Type B pancreatic cell (in vitro differentiated cells): ENCODE measurements at places on chromosomes 1 and 21.

DNA sequence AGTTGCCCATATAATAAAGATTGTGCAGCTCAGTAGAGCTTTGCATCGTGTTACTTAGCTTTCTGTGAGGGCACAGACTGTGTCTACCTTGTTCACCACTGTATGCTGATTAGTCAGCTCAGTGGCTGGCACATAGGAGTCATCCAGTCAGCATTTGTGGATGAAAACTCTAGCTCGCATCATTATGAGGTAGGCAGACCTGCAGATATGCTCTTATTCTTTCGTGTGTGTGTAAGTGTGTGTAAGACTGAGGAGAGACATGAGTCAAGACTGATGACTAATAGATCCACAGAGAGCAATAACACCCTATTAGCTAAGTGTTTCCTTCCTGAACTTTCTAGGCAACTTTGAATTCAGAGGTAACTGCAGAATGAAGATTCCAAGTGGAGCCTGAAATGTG lies 17.1 kb downstream of the TTF2 start:
- H3K27ac ChIP-seq = no peak overlapping the region
- no peaks in the 10 kb centered on the region for H3K27me3 ChIP-seq
- no peaks in the 10 kb centered on the region for H3K4me1 ChIP-seq
- H3K4me3 ChIP-seq = no peak overlapping the region
- no peak for DNase-seq

- H3K36me3 ChIP-seq = peaks cover 10% of the 10 kb centered on the region
- peak overlapping the region; percentile 95 for H3K27ac ChIP-seq
- H3K27me3 ChIP-seq = no peaks in the 10 kb centered on the region
- H3K4me3 ChIP-seq = peak overlapping the region; percentile 89
- H3K4me1 ChIP-seq = peaks cover 4% of the 10 kb centered on the region
Measured at GRCh38 chr1:27724961-27725373, 794 bp upstream of the FAM76A start.

GRCh38 chr1:108692724-108693655 lies 880 bp downstream of the PRPF38B start:
- peak overlapping the region; percentile 100 for H3K4me3 ChIP-seq
- H3K27me3 ChIP-seq = peaks cover 5% of the 10 kb centered on the region
- H3K4me1 ChIP-seq = peaks cover 21% of the 10 kb centered on the region
- DNase-seq = no peak
- peak overlapping the region; percentile 96 for H3K27ac ChIP-seq

- H3K4me1 ChIP-seq = peaks cover 6% of the 10 kb centered on the region
- peak; percentile 27 for DNase-seq
- H3K27me3 ChIP-seq = peaks cover 12% of the 10 kb centered on the region
Measured at GRCh38 chr1:47188791-47189785, 748 bp downstream of the PDZK1IP1 start.

DNA sequence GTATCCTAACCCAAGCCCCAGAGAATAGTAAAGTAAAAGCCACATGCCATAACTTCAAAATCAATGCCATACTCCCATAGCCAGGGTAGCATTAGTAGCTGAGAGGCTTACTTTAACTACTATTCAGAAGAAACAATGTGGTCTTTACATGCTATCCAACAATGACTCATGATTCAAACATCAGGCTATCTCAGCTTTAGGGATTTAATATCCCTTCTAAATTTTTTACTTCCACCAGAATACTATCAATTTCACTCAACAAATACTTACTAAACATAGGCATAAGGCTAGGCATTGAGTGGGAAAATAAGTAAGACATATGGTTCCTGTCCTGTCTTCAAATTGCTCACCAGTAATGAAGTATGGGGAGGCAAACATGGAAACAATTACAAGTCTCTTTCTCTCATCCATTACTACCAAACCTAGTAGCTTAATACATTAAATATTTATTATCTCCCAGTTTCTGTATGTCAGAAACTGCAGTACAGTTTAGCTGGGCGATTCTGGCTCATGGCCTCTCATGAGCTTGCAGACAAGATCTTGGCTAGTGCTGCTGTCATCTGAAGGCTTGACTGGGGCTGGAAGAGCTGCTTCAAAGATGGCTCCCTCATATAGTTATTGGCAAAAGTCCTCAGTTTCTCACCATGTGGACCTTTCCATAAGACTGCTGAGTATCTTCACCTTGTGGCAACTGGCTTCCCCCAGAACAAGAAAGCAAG lies 30.7 kb downstream of the EVI5 start:
- H3K4me1 ChIP-seq = peaks cover 7% of the 10 kb centered on the region
- H3K27ac ChIP-seq = no peak overlapping the region
- peaks cover 7% of the 10 kb centered on the region for H3K36me3 ChIP-seq
- H3K27me3 ChIP-seq = no peaks in the 10 kb centered on the region
- no peak overlapping the region for H3K4me3 ChIP-seq
- no peak for DNase-seq

- no peak for DNase-seq
- no peak overlapping the region for H3K4me3 ChIP-seq
- no peaks in the 10 kb centered on the region for H3K36me3 ChIP-seq
- no peaks in the 10 kb centered on the region for H3K27me3 ChIP-seq
- no peaks in the 10 kb centered on the region for H3K4me1 ChIP-seq
Measured at GRCh38 chr1:199811163-199811562, 216.3 kb upstream of the NR5A2 start.

GRCh38 chr1:165629151-165629550 lies 1.9 kb upstream of the MGST3 start:
- no peak for DNase-seq
- H3K27ac ChIP-seq = no peak overlapping the region
- peak overlapping the region; percentile 46 for H3K4me3 ChIP-seq
- H3K4me1 ChIP-seq = peaks cover 12% of the 10 kb centered on the region
- H3K36me3 ChIP-seq = no peaks in the 10 kb centered on the region

GRCh38 chr1:30734106-30734505 lies 10.7 kb upstream of the MATN1 start:
- H3K27ac ChIP-seq = no peak overlapping the region
- peaks cover 3% of the 10 kb centered on the region for H3K27me3 ChIP-seq
- H3K4me3 ChIP-seq = no peak overlapping the region
- H3K36me3 ChIP-seq = no peaks in the 10 kb centered on the region
- no peaks in the 10 kb centered on the region for H3K4me1 ChIP-seq
- no peak for DNase-seq

DNA sequence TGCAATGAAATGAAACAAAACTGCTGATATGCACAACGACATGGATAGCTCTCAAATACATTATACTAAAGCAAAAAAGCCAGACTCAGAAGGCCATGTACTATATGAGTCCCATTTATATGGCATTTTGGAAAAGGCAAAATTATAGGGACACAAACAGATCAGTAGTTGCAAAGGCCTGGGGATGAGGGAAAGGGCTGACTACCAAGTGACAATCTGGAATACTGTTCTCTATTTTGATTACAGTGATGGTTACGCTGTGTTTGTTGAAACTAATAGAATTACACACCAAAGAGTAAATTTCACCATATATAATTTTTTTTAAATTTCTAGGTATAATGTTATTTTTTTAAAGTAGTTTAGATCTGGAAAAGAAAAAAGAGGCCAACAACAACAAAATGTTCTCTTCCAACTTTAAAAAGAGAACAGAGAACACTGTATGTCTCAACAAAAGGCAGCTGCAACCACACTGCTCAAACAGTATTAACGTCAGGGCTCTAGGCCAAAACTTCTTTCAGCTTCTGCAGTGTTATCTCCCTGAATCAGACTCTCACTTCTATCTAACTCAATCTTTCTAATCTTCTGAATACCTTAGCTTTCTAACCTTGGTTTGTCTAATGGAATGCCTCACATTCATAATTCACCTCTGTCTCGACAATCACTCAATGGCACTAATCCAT lies 75.8 kb downstream of the FOXJ3 start:
- H3K36me3 ChIP-seq = peaks cover 25% of the 10 kb centered on the region
- peak overlapping the region; percentile 10 for H3K4me3 ChIP-seq
- H3K4me1 ChIP-seq = peaks cover 10% of the 10 kb centered on the region
- H3K27ac ChIP-seq = peak overlapping the region; percentile 48

- no peak overlapping the region for H3K27ac ChIP-seq
- H3K4me3 ChIP-seq = no peak overlapping the region
- no peak for DNase-seq
- H3K4me1 ChIP-seq = no peaks in the 10 kb centered on the region
- no peaks in the 10 kb centered on the region for H3K27me3 ChIP-seq
Measured at GRCh38 chr1:39462074-39462473, 29.4 kb upstream of the BMP8A start.

DNA sequence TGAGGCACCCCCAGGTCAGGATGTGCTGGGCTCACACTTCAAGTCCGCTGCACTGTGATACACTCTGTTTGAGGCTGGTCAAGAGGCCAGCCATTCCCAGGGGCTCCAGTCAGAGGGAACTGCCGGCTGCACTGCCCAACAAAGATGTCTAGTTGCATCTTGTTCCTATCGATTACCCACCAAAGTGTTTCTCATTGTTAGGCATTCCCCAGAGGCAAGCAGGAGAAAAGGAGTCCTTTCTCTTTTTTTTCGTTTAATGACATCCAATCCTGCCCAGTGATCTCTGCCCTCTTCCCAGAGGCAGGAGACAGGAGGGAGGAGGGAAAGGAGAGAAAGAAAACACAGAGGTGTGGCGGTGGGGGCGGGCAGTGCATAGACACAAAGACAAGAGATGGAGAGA lies 150.4 kb downstream of the OMA1 start:
- H3K36me3 ChIP-seq = no peaks in the 10 kb centered on the region
- peaks cover 7% of the 10 kb centered on the region for H3K27me3 ChIP-seq
- no peak for DNase-seq

GRCh38 chr1:101453844-101454243 lies 217.0 kb downstream of the S1PR1 start:
- no peaks in the 10 kb centered on the region for H3K4me1 ChIP-seq
- H3K27ac ChIP-seq = no peak overlapping the region
- no peaks in the 10 kb centered on the region for H3K36me3 ChIP-seq
- H3K27me3 ChIP-seq = peaks cover 4% of the 10 kb centered on the region
- H3K4me3 ChIP-seq = no peak overlapping the region
- DNase-seq = no peak

DNA sequence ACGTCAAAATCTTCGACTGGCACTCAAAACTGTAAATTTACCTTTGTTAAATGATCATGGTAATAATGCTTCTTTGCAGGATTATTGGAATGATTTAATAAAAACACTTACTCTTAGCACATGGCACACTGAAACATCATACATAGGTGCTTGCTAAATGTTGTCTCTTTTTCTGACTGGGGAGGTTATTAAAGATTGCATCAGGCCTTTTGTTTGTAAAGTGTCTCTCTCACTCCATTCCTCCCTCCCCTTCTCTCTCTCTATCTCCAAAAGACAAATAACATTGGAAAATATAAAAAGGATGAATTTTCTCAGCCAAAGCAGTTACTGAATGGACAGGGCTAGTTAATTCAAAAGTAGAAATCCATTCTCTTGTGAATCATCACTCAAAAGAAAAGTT lies 404.2 kb downstream of the DPYD start:
- no peaks in the 10 kb centered on the region for H3K36me3 ChIP-seq
- no peak overlapping the region for H3K4me3 ChIP-seq
- no peak for DNase-seq
- peaks cover 6% of the 10 kb centered on the region for H3K4me1 ChIP-seq
- H3K27ac ChIP-seq = no peak overlapping the region

DNA sequence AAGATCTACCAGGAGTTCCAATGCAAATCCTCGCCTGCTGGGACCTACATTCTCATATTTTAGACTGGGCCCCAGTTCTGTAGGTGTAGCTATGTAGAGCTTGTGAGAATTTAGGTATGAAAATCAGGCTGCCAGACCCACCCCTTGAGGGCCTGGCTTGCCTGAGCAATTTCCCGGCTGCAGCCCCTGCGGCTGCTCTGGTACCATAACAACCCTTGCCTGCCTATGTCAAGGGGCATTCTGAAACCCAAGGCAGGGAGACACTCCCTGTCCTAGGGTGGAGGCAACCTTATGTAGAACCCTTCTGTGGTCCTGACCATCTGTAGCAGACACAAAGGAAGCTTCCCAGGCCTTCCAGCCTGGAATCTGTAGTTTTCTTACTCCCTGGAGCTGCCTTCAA lies 28.4 kb downstream of the VTCN1 start:
- peaks cover 5% of the 10 kb centered on the region for H3K36me3 ChIP-seq
- no peak for DNase-seq
- peaks cover 50% of the 10 kb centered on the region for H3K4me1 ChIP-seq
- H3K27ac ChIP-seq = peak overlapping the region; percentile 93
- H3K4me3 ChIP-seq = peak overlapping the region; percentile 78

DNA sequence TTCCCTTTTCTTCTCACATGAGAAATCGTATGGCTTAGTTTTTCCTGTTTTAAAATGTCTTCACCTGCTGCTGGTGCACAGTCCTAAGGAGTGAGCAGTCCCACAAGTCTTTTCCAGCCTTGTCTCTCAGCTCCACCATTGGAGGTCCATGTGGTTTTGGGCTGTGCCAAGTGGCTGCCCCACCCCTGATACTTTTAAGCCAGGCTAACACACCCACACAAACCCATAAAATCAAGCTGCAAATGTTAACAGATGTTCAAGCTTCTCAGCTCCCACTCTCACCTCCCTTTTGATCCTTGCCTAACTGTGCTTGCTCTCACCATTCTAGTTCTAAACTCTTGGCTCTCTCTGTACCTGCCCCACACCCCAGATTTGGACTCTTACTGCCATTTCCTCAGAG lies 74.5 kb upstream of the COL24A1 start:
- DNase-seq = no peak
- no peaks in the 10 kb centered on the region for H3K27me3 ChIP-seq
- no peak overlapping the region for H3K27ac ChIP-seq
- no peaks in the 10 kb centered on the region for H3K4me1 ChIP-seq

DNA sequence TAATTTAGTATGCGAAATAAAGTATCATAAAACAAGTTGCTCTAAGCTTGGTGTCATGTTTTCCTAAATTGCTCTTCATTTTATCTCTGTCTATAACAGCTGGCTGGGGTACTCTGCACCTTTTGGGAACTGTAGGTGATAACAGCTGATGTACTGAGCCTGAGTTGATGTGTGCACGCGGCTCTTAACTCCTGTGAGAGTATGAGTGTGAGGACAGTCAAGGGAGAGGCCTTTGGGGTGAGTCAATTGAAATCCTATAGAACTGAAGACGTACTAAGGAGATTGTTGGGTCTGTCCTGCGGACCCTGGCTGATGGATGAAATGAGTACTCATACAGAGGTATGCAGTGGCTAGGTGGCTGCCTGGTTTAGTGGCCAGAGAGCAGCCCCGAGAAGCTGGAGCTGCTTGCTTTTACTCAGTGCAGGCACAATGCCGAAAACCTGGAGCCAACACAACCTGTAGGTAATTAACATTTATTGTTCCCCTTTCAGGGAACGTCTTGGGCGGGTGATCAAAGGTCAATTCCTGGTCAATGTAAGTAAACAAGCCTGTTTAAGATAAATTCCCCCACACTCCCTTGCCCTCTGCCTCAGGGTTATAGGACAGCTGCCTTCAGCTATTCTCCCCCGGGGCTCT lies 188.5 kb downstream of the PRDM2 start:
- H3K4me3 ChIP-seq = no peak overlapping the region
- no peak overlapping the region for H3K27ac ChIP-seq
- no peak for DNase-seq
- H3K36me3 ChIP-seq = peaks cover 4% of the 10 kb centered on the region
- H3K27me3 ChIP-seq = peaks cover 23% of the 10 kb centered on the region

- no peak for DNase-seq
- no peak overlapping the region for H3K4me3 ChIP-seq
- peaks cover 28% of the 10 kb centered on the region for H3K4me1 ChIP-seq
- H3K36me3 ChIP-seq = no peaks in the 10 kb centered on the region
- H3K27ac ChIP-seq = no peak overlapping the region
Measured at GRCh38 chr1:55645270-55645669, 430.1 kb upstream of the USP24 start.

- no peak overlapping the region for H3K27ac ChIP-seq
- DNase-seq = no peak
- H3K27me3 ChIP-seq = no peaks in the 10 kb centered on the region
- no peak overlapping the region for H3K4me3 ChIP-seq
Measured at GRCh38 chr1:186611156-186611555, 69.1 kb downstream of the PTGS2 start.
